Calu3 (cell line): ENCODE measurements at places on chromosomes 1 and 21. TPM values are rescaled to one million over a fixed set of nuclear protein-coding genes. Genes with fewer than 3 reads are reported as not detected.

BARHL2 gene
- not detected in 2 replicates for total RNA-seq

DEPDC1 gene
- 33.0 and 41.7 TPM in 2 replicates for total RNA-seq

NUP210L gene
- total RNA-seq: 0.12 TPM in 1 of 2 replicates, not detected in the other

JMJD4 gene
- total RNA-seq: 37.8 and 40.0 TPM in 2 replicates

RWDD3 gene
- 23.3 and 25.2 TPM in 2 replicates for total RNA-seq

- DNase-seq: no peak
These were observed 228.2 kb upstream of the PROX1 start for GRCh38 chr1:213759359-213760181.

DNA sequence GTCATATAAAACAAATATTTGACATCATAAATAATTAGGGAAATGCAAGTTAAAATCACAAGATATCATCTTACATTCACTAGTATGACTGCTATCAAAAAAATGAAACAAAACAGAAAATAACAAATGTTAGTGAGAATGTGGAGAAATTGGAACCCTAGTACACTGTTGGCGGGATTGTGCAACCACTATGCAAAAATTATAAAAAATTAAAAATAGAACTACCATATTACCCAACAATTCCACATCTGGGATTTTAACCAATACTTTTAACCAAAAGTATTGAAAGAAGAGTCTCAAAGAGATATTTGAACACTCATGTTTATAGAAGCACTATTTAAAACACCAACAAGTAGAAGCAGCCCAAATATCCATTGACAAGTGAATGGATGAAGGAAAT, 797.2 kb upstream of the ADAMTS5 start:
- no peak for DNase-seq

DNA sequence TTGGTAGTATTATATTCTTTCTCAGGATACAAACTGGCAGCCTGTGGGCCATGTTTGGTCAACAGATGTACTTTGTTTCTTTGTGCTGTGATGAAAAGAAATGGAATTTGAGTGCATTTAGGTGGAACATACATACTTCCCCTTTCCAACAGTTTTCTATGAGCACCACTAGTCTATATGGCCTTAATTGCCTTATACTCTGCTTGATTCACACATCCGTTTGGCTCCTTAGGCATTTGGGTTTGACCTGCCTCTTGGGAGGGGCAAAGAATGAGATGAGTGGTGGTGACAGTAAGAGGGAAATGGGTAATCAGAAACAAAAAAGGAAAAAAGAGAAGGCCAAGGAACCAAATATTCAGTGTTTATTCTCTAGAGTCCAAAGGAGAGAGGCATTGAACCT, 17.0 kb downstream of the CFAP126 start:
- no peak for DNase-seq

DNA sequence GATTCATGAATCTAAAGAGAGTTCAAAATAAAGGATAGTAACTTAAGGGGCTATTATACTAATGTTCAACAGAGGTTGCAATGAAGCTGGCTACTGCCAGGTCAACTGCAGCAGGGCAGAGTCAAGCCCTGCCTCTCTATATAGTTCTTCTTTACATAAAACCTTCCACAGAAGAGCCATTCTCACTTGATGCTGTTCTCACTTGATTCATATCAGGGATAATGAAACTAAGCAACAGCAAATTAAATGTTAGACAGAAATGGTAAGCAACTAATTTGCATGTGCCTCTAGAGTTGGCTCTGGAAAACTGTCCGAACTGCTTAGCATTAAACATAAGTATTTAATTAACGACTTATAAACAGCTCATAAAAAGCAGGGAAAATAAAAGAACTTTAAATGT, 17.4 kb downstream of the CCSAP start:
- DNase-seq: no peak

DNA sequence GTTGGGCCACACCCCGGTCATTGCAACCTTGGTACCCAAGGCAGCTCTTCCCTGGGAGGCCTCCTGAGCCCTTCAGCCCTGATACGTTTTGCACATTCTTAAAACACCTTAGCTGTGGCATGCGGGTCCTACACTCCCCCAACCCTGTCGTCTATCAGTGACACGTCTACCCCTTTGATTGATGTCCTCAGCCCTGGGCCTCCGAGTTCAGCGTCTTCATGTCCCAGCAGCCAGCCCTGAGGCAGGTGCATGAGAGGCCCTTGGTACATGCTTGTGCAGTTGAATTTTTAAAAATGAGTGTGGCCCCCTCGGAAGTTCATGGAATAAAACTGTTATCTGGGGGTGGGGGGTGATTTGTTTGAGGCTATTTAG, 38.9 kb upstream of the ADARB1 start:
- DNase-seq: no peak

DNA sequence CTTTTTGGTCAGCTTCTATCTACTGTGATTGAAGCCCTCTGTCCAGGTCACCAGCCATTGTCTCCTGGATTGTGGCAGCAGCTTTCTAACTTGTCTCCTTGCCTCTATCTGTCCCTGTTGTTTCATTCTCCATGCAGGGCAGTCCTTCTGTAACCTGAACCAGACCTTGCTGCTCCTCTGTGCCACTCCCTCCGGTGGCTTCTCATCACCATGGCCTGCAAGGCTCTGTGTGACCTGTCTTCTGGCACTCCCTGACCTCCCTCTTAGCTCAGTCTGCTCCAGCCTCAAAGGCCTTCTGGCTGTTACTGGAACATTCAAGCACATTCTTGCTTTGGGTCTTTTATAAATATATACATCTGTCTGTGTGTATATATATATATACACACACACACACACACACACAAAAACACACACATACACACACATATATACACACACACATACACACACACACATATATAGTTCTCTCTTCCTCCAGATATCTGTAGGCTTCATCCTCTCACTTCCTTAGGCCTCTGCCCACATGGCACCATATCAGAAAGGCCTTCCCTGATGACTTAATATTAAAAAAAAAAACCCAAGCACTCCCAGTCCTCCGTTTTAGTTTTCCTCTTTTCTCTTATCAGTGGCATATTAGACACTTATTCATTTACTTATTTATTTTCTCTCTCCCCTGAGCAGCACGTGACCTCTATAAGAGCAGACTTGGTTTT, 21.2 kb upstream of the JUN start:
- no peak for DNase-seq

DNA sequence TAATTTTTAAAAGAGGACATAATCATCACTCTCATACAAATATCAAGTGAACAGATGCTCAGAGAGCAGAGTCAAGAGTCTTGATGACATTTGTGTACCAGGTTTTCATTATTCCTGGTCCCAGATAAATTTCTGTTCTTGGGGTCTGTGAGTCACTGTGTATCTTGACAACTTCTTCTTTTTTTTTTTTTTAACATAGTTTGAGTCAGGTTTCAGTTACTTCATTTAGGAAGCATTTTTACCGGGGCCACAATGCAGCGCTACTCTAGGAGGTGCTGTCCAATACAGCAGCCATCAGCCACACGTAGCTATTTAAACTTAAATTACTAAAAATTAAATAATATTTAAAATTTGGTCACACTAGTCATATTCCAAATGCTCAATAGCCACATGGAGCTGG, 188.1 kb upstream of the SAMSN1 start:
- no peak for DNase-seq
